ENCODE measurements at places on chromosomes 16 and 17.

DNA sequence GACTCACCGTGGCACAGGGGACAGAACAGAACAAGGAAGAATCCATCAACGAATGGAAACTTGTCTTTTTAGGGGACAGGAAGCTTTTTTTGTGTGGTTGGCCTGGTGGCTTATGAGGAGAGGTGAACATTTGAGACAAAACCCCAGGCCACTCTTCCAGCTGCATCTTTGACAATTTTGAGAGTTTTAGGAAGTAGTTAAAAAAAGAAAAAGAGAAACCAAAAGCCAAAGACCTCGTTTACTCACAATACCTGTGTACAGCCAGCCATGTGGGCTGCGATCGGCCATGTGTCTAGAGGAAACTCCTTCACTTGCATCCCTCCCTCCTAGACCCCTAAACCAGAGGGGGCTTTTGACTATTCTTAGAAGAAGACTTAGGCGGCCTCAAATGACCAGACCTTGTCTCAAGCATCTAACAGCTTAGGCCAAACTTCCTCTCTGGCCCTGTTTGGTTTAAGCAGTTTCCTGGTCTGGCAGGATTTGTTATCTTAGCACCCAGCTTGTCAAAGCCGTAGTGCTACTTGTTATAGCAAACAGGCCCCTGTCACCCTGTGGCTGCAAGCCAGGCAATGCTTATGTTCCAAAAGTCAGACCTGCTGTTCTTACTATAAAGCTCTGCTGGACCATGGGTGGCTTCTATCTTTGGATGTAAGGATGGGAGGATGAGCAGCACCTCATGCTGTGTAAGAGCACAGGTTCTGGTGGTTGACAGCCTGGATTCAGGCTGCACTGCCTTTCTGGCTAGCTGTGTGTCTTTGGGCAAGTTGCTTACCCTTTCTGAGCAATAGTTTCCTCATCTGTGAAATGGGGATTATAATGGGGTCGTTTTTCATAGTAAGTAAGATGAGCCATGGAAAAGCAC is 17.7 kb downstream of the KSR1 start:
- no peak overlapping the region for H3K4me3 ChIP-seq
- H3K27ac ChIP-seq, result peak overlapping the region; percentile 4
- no peaks in the 10 kb centered on the region for H3K27me3 ChIP-seq

DNA sequence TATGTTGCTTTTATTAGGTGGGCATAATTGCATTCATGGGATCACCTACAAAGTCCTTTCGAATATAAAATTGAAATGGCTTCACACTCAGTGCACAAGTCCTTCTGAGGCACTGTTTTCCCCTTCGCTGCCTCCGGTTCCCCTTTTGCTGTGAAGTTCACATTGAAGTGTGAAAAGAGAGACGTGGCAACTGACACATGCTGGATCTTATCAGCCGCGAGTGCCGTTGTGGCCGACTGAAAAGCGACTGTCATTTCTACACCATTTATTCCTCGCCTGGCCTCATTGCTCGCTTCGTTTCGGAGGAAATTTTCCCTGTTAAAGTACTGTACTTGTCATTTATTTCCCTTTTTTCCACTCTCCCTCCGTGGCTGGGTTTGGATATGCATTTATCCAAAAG is 423.5 kb downstream of the MAF start:
- no peak overlapping the region for H3K27ac ChIP-seq
- H3K36me3 ChIP-seq, result no peaks in the 10 kb centered on the region
- H3K4me3 ChIP-seq, result no peak overlapping the region
- no peaks in the 10 kb centered on the region for H3K4me1 ChIP-seq
- no peaks in the 10 kb centered on the region for H3K27me3 ChIP-seq

DNA sequence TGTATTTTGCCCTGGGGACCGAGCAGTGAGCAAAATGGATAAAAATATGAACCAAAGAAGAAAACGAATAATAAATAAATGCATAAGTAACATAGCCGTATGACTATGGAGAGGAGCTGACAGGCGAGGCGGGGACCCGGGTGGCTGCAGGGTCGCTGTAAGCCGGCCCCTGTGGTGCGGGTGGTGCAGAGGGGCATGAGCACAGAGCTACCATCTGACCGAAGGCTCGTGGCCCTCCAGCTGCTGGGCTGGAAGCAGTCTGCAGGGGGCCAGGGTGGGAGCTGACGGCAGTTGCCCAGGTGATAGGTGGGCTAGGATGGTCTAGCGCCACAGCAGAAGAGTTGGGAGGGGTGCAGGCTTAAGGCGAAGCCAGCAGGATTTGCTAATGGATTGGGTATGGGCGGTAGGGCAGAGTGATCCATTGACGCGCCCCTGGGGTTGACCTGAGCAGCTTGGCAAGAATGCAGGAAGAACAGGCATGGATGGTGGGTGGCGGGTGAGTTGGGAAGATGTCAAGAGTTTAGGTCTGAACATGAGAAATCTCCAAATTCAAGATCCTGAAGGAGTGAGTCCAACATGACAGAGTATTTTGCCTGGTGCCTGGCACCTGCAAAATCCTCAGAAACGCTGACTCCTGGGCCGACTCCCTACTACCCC is 228.0 kb downstream of the FOXL1 start:
- no peaks in the 10 kb centered on the region for H3K27me3 ChIP-seq
- no peak for DNase-seq
- H3K4me1 ChIP-seq, result no peaks in the 10 kb centered on the region

- no peak overlapping the region for H3K4me3 ChIP-seq
- no peaks in the 10 kb centered on the region for H3K27me3 ChIP-seq
- H3K4me1 ChIP-seq, result no peaks in the 10 kb centered on the region
- DNase-seq, result no peak
- H3K36me3 ChIP-seq, result peaks cover 4% of the 10 kb centered on the region
- H3K27ac ChIP-seq, result no peak overlapping the region
Measured at GRCh38 chr17:69179227-69179952, 37.7 kb upstream of the ABCA6 start.

- H3K36me3 ChIP-seq, result no peaks in the 10 kb centered on the region
- no peaks in the 10 kb centered on the region for H3K27me3 ChIP-seq
- H3K27ac ChIP-seq, result peak overlapping the region; percentile 61
- DNase-seq, result no peak
Measured at GRCh38 chr17:51056813-51057510, 63.7 kb downstream of the SPAG9 start.

Data from right atrium auricular region (tissue), 2 donors.